ENCODE measurements at places on chromosomes 12 and 14.

DNA sequence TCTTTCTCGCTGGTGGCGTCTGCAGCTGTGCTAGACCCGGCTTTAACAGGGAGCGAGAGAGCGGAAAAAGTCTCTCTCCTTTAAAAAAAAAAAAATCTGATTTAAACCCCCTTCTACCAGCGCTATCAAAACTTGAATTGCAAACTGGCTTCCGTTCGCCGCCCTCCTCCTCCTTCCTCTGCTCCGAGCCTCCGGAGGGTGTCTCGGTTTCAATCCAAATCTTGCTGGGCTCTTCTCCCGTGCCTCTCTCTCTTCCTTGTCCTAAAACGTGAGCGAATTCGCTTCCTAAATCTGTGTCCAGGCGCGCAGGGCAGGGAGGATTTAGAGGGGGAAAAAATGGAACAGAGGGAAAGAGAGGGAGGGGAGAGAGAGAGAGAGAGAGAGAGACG is 272 bp downstream of the TBX3 start:
- DNase-seq: no peak

DNA sequence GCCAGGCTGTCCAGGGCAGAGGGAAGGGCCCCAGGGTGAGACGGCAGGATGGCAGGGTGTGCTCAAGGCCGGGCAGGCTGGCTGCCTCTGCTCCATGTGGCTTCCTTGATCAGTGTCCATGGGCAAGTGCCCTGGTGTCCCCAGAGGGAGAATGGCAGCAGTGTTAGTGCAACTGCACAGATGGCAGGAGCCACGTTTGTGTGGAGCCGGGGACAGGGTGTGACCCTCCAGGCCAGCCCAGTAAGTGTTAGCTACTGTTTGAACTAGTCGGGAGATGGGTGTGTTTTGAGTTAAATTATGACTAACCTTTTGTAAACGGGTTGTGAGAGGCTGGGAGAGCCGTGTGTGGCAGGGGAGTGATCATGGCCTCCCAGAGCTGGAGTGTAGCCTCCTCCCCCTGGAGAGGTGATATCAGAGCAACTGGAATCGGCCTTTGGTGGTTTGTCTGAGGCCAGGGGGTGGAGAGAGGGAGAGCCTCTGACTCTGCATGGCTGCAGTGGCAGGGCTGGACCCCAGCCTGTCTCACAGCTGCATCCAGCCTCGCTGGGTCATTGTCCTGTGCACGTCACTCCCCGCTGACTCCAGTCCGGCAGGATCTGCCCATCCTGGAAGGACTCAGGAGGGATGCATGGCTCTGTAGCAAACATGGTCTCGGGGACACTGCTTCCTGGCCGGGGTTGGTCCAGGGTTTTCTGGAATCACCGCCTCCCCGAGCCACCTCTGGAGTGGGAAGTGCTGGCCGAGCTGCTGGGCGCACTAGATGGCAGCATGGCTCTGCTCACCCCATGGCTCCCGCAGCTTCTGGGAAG is 27.8 kb downstream of the AACS start:
- DNase-seq: peak; percentile 46

GRCh38 chr14:65496178-65496993 is 83.9 kb downstream of the FUT8 start:
- no peak for DNase-seq

GRCh38 chr12:94792693-94793092 is 142.3 kb upstream of the TMCC3 start:
- DNase-seq: no peak

DNA sequence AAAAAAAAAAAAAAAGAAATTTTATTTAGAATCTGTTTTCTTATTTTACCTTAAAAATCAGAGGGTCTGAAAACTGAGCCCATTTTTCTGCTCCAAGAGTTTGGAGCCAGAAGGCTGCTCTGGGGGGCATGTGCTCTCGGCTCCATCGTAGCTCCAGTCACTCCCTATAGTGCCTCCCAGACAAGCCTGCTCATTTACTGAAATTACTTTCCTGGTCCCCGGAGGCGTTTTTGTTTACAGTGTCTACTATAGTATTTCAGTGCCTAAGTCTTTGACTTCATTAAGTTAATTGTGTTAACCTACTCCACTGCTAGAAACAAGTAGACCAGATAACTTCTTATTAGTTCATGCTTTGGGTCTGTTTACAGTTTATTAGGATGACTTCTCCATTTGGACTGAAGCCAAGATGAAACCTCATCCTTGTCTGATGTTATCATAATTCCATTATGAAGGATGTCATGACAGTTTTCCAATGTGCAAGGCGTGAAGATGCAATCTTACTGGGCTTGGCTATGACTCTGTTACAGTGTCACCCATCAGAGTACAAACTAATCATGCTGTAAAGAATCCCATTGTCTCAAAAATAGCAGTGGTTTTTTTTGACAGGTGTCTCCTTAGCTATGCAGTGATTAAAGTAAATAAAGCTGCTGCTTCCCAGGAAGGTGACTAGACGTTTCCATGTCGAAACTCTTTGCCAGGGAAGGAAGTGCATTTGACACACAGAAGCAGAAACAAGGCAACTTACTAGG is 182.3 kb downstream of the TMEM132C start:
- DNase-seq: no peak

- no peak for DNase-seq
Observed at GRCh38 chr14:75158843-75159614, 17.4 kb downstream of the TMED10 start.

DNA sequence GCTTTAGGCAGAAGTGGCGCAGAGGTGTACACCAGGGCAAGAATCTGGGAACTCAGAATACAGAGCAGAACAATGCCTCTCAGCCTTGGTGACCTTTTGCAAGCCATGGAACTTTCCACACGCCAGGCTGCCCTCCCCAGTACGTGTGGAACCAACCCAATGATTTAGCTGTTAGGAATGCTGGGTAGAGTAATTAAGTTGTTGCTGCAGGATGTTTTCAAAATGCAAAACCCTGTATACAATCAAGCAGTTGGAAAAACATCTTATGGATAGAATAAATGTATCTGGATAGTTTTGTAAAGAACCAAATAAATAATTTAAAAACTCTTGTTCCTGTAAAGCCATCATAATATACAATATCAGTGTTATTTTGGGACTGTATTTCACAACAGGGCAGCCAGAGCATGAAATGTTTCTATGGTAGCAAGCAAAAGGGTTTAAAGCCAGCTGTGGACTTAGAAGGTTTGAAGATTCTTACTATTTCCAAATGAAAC is 19.4 kb downstream of the PPP1R36 start:
- DNase-seq: no peak

DNA sequence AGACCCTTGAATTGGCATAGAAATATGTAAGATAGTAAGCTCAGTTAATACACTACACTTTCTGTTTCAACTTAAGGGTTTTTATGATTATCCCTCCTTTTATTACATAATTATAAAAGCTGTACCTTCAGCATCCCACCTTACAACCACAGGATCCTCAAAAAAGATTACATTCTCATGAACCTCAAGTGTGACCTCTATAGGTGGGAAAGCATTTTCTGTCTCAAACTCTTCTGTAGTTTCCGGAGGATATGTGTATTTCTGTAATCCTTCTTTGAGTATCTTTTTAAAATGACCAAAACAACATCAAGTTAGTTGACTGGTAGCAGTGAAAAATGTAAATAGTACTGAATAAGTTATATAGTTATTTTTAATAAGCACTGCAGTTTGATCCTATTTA is 75.9 kb downstream of the DNAI7 start:
- DNase-seq: no peak

DNA sequence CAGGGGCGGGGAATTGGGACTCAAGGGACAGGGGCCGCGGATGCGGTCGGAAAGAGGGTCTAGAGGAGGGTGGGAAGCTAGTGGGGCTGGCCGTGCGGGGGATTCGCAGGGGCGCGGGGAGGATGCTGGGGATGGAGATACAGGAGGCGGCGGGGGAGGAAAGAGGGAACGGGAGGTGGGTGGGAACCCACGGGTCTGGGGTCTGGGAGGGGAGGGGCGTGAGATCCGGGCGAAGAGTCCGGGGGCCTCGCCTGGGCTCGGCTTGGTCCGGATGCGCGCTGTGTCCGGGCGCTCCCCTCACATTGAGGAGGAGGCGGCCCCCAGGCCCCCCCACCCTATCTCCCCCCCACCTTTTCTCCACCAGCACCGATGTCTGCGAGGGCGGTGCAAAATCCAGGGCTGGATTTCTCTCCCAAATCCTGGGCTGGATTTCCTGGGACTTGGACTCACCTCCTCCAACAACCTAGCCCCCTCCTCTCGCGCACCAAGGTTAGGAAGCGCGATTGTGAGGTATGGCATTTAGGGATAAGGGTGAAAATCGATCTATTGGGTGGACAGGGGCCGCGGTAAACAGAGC is at the start of gene AGAP2:
Gene AGAP2 (minus strand): TSS at position 82 of the 577 bp plus-strand sequence. CDS start 496 bp downstream, outside the sequence.
- DNase-seq: peak; percentile 35

GRCh38 chr12:98296462-98297079 is 218.8 kb upstream of the TMPO start:
- peak; percentile 22 for DNase-seq

DNA sequence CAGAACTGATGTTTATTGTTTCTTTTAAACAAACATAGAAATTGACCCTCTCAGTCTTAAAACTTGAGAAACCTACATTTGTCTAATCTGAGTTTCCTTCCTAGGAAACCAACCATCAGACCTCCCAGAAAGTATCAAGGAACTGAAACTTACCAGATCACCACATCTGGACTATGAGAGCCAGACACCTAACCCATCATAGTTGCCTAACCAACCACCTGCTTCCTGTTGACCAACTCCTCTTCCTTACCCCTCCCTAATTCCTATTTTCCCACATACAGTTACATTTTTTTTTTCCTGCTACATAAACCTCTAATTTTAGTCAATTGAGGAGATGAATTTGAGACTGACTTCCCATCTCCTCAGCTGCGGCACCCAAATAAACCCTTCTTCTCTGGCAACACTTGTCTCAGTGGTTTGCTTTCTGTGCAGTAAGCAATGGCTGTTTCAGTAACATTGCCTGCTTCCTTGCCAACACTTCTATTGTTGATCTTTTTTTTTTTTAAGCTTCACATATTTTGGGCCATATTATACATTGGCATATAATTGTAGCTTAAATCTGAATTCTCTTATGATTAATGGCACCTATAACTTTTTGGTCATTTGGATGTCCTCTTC is 34.3 kb downstream of the KLRD1 start:
- no peak for DNase-seq

GRCh38 chr14:69696633-69697557 is 70.0 kb upstream of the SRSF5 start:
- DNase-seq: no peak

GRCh38 chr12:6526766-6527525 is 7.4 kb upstream of the GAPDH start:
- DNase-seq: no peak

DNA sequence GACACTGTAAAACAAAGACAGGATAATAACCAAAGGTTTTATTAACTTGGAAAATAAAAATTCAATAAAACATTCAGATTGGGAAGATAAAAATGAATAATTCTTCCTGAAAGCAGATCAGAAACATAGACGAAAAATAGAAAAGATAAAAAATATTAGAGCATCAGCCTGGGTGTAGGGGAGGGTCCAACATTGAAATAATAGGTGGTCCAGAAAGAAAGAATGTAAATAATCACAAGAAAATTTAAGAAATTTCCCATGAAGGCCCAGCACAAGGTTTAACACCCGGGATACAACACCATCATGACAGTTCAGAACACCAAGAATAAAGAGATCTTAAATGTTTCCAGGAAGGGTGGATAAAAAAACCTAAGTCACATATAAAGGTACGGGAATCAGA is 31.1 kb upstream of the DICER1 start:
- DNase-seq: no peak

GRCh38 chr12:122406701-122407164 is 15.7 kb downstream of the CLIP1 start:
- DNase-seq: peak; percentile 73

DNA sequence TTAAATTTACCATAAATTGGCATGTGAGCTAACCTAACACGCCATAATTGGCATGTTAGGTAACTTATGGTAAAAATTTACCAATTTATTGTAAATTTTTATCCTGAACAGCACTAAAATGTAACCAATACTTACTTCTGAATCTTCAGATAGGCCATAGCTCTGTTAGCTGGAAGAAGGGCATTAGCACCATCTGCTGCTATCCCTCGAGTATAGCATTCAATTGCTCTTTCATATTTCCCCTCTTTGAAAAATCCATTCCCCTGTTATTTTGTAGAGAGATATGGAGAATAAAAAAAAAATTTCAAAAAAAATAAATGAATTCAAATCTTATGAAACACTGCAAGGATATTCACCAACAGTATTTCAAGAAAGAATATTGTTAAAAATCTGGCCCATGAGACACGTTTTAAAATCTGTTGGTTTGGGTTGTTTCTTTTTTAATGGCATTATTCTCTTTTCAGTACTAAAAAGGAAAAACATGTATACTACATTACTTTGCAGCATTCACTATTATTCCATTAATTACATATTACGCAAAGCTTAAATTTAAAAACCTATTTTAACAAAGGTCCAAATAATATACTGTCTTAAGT is 19.1 kb downstream of the RPAP3 start:
- peak; percentile 74 for DNase-seq

GRCh38 chr14:61694830-61695694 is at the start of gene HIF1A:
TSS of gene HIF1A (plus strand) at chr14:61695513. CDS start at chr14:61695805, 292 bp downstream.
- peak; percentile 97 for DNase-seq

- no peak for DNase-seq
Observed at GRCh38 chr12:115880238-115880637, 397.3 kb downstream of the MED13L start.

- no peak for DNase-seq
Observed at GRCh38 chr14:31024010-31024480, 1.4 kb upstream of the AP4S1 start.

GRCh38 chr14:100037353-100037752 is 27.9 kb upstream of the EVL start:
- no peak for DNase-seq

- DNase-seq: no peak
Observed at GRCh38 chr14:55131370-55132137, 2.5 kb downstream of the LGALS3 start.

GRCh38 chr12:92513231-92513730 is 189.5 kb upstream of the PLEKHG7 start:
- no peak for DNase-seq

DNA sequence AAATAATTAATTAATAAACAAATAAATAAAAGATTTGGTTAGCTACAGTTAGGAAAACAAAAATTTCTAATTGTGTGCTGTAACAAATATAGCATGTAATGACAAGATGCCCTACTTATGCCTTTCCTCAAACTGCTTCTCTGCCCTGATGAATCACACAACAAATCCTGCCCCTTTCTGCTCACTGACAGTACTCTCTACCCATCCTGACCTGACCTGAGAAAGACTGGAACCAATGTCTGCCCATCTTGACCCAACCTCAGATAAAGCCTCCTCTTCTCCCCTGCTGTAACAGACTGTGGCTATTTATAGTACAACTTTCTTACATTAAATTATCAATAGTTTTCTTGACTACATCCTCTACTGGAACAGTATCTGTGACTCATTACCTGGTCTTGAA is 43.7 kb downstream of the PPP1R13B start:
- no peak for DNase-seq

DNA sequence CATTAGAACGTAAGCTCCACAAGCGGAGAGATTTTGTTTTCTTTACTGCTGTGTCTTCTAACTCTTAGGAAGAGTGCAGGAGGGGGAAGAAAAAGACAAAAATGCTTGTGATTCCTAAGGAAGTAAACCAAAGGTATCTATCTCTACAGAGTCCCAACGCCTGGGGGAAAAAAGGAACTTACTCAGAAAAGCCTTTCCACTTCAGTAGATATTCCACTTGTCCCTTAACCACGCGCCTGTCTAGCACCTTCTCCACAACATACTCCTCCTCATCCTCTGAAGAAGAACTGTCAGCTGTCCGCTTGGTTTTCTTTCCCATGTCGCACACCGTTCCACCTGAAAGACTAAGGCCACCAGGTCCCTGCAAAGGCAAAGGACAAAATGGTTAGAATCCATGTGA is 22.6 kb downstream of the CBX5 start:
- DNase-seq: no peak

GRCh38 chr12:42422785-42423184 is 96.8 kb downstream of the PPHLN1 start:
- no peak for DNase-seq
